ENCODE measurements at places on chromosomes 5 and 9. TPM values are rescaled to one million over a fixed set of nuclear protein-coding genes. Genes with fewer than 3 reads are reported as not detected.
A peak's percentile ranks its signal among the peaks of the same experiment; 100 is the strongest.

GRCh38 chr5:131246504-131246903 is 17.3 kb upstream of the CDC42SE2 start:
- no peak overlapping the region for H3K4me3 ChIP-seq
- DNase-seq: no peak
- H3K27ac ChIP-seq: no peak overlapping the region
- H3K36me3 ChIP-seq: peaks cover 2% of the 10 kb centered on the region
- peaks cover 8% of the 10 kb centered on the region for H3K4me1 ChIP-seq
- no peaks in the 10 kb centered on the region for H3K27me3 ChIP-seq

RLN1 gene
- total RNA-seq: 1.5 TPM

OR1L8 gene
- total RNA-seq: not detected

GRCh38 chr5:891117-891836 is 1.3 kb downstream of the BRD9 start:
- no peaks in the 10 kb centered on the region for H3K27me3 ChIP-seq
- peaks cover 30% of the 10 kb centered on the region for H3K4me1 ChIP-seq
- H3K4me3 ChIP-seq: peak overlapping the region; percentile 68

- no peak overlapping the region for H3K4me3 ChIP-seq
- H3K36me3 ChIP-seq: no peaks in the 10 kb centered on the region
- no peak for DNase-seq
Observed at GRCh38 chr5:66597183-66597757, 1.1 kb downstream of the MAST4 start.

GRCh38 chr9:128499920-128500319 is 4.6 kb upstream of the GLE1 start:
- H3K27ac ChIP-seq: no peak overlapping the region
- H3K4me1 ChIP-seq: peaks cover 8% of the 10 kb centered on the region
- H3K36me3 ChIP-seq: peaks cover 51% of the 10 kb centered on the region
- H3K27me3 ChIP-seq: no peaks in the 10 kb centered on the region

GRCh38 chr5:75671506-75671905 is 45.7 kb downstream of the POC5 start:
- peaks cover 16% of the 10 kb centered on the region for H3K4me1 ChIP-seq
- no peaks in the 10 kb centered on the region for H3K27me3 ChIP-seq
- no peak overlapping the region for H3K4me3 ChIP-seq
- H3K27ac ChIP-seq: no peak overlapping the region

- peaks cover 31% of the 10 kb centered on the region for H3K36me3 ChIP-seq
- H3K4me1 ChIP-seq: no peaks in the 10 kb centered on the region
- H3K4me3 ChIP-seq: no peak overlapping the region
Observed at GRCh38 chr5:10676224-10676623, 84.8 kb downstream of the DAP start.

HEMGN gene
- total RNA-seq: 3.6 TPM

DNA sequence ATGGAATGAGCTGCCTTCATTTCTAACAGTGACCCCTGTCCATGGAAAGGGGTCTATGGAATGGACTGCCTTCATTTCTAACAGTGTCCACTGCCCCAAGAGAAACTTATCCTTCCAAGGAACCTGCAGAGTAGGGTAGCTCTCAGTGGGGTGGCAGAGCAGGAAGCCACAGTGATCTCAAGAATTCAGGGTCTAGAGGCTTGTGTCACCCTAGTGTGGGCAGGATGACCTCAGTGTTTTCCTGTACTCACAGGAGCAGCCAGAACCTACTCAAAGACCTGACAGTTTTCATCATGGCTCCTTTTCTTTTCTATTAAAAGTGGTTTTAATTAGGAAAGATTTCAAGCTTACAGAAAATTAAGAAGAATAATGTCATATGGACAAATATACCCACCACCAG is 27.5 kb downstream of the SEC61B start:
- no peak overlapping the region for H3K27ac ChIP-seq
- DNase-seq: no peak
- no peaks in the 10 kb centered on the region for H3K36me3 ChIP-seq
- H3K4me3 ChIP-seq: no peak overlapping the region
- no peaks in the 10 kb centered on the region for H3K27me3 ChIP-seq

RFK gene
- total RNA-seq: 12.4 TPM

DNA sequence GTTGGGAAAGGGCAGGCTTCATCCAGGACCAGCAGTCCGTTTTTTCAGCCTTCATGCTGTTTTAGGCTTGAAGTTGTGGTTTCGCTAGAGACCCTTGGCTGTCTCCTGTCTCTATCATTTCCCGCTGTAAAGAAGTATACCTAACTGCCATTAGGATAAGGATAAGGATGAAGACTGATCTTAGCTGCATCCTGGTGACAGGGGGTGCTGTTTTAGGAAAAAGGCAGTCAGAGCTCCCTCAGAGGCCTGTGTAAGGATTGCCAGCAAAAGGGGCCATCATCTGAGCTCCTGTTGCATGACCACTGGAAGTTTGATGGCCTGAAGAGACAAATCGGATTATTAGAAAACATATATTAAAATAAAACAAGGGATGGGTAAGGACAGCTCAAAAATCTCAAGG is 64.8 kb upstream of the FGF10 start:
- no peaks in the 10 kb centered on the region for H3K27me3 ChIP-seq
- no peaks in the 10 kb centered on the region for H3K4me1 ChIP-seq
- H3K36me3 ChIP-seq: no peaks in the 10 kb centered on the region

RELL2 gene
- 20.5 TPM for total RNA-seq

GRCh38 chr5:69444127-69444754 is 29.3 kb downstream of the MARVELD2 start:
- H3K27me3 ChIP-seq: no peaks in the 10 kb centered on the region
- DNase-seq: no peak
- no peak overlapping the region for H3K4me3 ChIP-seq
- no peaks in the 10 kb centered on the region for H3K36me3 ChIP-seq

DNA sequence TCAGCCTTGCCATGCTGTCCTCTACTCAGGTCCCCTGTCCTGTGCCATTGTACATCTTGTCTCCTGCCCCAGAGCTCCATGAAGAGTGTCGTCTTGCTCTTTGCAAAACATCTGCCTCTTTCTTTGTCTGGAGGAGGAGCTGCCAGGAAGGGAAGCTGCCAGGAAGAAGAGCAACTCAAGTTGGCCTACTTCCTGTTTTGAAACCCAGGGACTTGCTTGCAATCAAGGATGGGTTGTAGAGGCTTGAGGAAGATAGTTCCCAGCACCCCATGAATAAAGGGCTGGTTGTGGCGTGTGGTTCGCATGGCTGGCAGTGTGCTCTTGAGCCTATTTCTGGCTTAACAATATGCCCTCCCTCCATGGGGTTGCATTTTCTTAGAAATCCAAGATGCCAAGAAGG is 53.0 kb upstream of the CPEB4 start:
- no peaks in the 10 kb centered on the region for H3K36me3 ChIP-seq
- no peaks in the 10 kb centered on the region for H3K27me3 ChIP-seq
- no peak overlapping the region for H3K27ac ChIP-seq
- no peak for DNase-seq
- H3K4me3 ChIP-seq: no peak overlapping the region

DNA sequence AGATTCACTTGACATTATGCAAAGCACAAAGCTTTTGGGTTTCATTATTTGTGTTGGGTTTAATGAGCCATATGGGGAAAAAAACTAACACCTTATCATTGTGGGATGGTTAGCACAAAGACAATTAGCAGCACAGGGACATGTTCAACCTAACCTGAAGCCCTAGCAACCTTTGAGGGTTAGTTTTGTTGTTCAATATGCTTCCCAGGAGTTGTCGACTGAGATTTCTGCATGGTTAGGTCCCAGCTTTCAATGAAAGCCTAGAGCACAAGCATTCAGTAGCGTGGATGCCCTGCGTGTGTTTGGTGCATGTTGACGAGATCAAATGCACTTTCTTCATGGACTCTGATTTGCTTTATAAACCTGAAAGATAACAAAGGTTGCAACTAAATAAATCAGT is 565.2 kb upstream of the TLE4 start:
- H3K36me3 ChIP-seq: no peaks in the 10 kb centered on the region
- DNase-seq: no peak
- H3K27me3 ChIP-seq: no peaks in the 10 kb centered on the region

- H3K36me3 ChIP-seq: no peaks in the 10 kb centered on the region
- H3K27ac ChIP-seq: no peak overlapping the region
- no peak for DNase-seq
- H3K4me3 ChIP-seq: no peak overlapping the region
Observed at GRCh38 chr9:22649384-22649783, 202.8 kb downstream of the DMRTA1 start.

- H3K4me1 ChIP-seq: no peaks in the 10 kb centered on the region
- H3K27ac ChIP-seq: no peak overlapping the region
- no peak for DNase-seq
- no peaks in the 10 kb centered on the region for H3K27me3 ChIP-seq
- H3K36me3 ChIP-seq: no peaks in the 10 kb centered on the region
- no peak overlapping the region for H3K4me3 ChIP-seq
Observed at GRCh38 chr9:110969971-110970386, 68.3 kb downstream of the LPAR1 start.

PCDHGC5 gene
- total RNA-seq: not detected
